ENCODE measurements at places on chromosomes 6 and 20.

DNA sequence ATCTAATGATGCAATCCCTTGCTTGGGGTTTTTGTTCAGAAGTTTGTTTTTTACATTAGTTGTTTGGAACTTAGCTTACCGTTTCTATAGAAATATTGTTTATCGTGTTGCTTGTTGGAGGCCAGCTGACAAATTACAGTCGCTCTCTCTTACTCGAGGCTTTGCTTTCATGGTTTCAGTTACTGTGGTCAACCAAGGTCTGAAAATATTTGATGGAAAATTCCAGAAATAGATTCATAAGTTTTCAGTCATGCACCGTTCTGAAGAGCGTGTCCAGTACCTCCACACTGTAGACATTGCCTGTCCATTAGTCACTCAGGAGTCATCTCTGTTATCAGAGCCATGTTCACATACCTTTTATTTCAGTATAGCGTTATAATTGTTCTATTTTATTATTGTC lies 47.9 kb downstream of the DEK start:
- DNase-seq: no peak

DNA sequence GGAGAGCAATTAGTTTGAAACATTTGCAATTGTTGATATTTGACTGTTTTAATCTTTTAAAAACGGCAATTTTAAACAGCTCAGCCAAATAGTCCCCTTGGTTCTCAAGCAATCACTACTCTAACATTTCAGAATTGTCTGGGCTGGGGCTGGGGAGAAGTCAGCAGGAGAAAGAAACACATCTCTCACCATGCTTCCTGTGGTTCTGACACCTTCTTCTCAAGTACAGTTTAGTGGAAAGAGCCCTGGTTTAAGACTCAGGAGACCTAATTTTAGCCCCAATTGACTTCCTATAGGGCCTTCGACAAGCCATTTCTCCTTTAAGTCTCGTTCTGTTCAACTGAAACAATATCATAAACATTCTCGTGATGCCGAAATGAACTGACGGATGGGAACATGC lies 168.4 kb upstream of the CDYL start:
- no peak for DNase-seq

DNA sequence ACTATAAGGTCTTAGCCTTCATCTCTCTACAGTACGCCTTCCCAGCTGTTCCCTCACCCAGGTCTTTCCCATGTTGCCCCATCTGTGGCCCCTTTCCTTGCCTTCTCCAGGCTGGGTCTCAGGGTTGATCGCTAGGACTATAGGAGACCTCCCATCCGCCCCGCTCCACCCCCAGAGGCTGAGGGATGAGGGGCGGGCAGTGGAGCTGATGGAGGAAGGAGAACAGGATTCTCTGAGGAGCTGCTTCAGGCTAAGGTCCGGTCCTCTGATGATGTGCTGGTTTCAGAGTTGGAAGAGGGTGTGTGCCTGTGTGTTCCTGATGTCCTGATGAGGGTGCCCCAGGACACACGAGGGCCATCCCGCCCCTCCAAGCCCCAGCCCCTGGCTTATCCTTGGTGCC lies 154.8 kb upstream of the QKI start:
- DNase-seq: no peak

DNA sequence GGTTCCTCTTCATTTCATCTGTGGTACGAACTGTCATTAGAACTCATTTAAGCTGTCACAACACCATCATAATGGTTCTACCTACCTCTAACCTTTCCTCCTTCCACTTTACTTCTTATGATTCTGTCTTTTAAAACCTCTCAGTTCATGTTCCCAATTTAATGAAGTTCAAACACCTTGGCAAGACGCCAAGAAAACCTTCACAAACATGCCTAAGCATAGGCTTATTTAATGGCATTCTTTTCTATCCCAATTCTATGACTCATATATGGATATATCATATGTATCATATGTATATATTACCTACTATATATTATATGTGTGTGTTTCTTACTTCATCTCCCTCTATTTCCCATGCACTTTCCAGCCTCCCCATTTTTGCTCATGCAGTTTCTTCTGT lies 283.4 kb upstream of the TBX18 start:
- no peak for DNase-seq

DNA sequence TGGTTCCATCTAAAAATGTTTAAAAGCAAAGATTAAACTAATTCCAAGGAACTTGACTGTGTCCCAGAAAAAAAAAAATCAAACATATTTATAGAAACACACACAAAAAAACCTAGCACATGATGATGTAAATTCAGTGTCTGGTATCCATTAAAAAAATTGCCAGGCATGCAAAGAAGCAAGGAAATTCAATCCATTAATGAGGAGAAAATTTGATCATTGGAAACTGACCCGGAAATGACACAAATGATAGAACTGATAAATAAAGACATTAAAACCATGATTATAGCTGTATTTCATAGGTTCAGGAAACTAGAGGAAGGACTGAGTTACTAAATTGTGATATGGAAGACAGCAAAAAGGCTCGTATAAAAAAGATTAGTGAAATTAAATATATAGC lies 34.7 kb downstream of the PDYN start:
- no peak for DNase-seq

- DNase-seq: no peak
These were observed 150.2 kb downstream of the CDKAL1 start for GRCh38 chr6:20684474-20684873.

DNA sequence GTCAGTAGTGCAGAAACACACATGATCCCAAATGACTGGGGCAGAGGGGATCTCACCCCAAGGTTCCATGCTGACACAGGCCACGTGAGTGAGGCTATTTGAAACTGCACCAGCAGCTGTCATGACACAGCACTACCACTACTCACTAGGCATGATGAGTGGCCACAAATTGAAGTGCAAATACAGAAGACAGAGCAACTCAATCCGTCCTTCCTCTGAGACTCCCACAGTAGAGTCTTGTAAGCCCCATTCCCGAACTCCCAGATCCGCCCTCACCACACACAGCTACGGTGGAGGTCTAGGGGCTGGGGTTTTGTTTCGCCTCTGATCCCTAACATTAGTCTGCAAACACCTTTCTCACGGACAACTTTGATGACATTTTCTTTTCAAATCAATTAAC lies 113.3 kb upstream of the NUP153 start:
- no peak for DNase-seq

GRCh38 chr6:144785056-144785455 lies 499.9 kb downstream of the UTRN start:
- no peak for DNase-seq

DNA sequence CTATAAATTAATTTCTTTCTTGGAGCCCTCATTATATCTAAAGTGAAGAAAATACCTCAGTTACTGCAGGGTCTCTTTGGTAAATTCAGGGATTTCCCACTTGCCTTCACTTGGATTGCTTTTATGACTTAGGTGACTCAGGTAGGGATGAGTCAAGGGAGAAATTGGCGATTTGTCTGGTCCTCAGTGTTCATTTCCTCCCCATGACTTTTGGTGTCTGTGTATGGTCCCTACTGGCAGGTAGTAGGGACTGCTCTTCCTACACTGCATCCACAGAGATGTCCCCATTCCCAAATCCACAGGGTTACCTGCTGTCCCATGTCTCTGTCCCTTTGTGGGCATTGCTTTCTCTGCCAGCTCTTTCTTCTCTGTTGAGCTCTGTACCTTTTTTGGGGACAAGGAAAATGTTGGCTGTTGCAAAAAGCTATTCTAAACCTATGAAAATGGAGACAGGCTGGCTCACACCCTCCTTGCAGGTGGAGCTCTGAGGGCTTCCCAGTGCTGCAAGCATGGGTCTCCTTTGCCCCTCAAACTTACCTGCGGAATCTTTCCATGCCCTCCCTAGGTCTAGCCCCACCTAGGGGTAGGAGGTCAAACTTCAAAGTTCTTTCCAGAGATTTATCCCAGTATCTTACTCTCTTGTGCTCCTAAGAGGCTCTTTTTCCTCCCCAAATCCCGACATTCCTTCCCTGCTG lies 211.9 kb downstream of the ZNF217 start:
- no peak for DNase-seq

GRCh38 chr6:141969201-141969600 lies 163.5 kb upstream of the GJE1 start:
- DNase-seq: no peak

DNA sequence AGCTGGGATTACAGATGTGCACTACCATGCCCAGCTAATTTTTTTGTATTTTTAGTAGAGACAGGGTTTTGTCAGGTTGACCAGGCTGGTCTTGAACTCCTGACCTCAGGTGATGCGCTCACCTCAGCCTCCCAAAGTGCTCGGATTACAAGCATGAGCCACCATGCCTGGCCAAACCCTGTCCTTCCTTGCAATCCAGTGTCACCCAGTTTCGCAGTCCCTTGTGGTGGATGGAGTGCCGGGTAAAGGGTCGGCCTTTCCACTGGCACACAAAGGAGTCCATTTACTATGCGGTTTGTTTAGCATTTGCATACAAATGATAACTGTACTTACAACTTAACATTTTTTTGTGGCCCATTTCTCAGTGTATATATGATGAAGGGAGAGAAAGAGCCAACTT lies 99.3 kb upstream of the TIAM2 start:
- no peak for DNase-seq
